ENCODE measurements at places on chromosomes 16 and 17.

GRCh38 chr16:11848842-11849241 lies 2.5 kb downstream of the RSL1D1 start:
- DNase-seq, result no peak

DNA sequence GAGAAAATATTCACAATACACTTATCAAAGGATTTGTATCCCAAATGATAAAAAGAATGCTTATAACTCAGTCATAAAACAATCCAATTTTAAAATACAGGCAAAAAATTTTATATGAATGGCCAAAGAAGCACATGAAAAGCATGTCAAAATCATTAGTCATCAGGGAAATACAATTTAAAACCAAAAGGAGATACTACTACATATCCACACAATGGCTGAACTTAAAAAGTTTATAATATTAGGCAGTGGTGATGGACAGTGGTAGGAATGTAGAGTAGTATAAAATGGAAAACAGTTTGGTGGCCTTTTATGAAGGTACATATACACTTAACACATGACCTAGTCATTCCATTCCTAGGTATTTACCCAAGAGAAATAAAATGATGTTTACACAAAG lies 12.2 kb downstream of the CMC2 start:
- no peak for DNase-seq

- no peak for DNase-seq
Observed at GRCh38 chr17:77072670-77073069, 68.1 kb upstream of the SEC14L1 start.

DNA sequence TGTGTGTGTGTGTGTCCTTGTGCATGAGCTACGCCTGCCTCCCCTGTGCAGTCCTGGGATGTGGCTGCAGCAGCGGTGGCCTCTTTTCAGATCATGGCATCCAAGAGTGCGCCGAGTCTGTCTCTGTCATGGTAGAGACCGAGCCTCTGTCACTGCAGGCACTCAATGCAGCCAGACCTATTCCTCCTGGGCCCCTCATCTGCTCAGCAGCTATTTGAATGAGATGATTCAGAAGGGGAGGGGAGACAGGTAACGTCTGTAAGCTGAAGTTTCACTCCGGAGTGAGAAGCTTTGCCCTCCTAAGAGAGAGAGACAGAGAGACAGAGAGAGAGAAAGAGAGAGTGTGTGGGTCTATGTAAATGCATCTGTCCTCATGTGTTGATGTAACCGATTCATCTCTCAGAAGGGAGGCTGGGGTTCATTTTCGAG lies 22.5 kb downstream of the STAT5A start:
- DNase-seq, result peak; percentile 26

- no peak for DNase-seq
Observed at GRCh38 chr17:8426094-8426720, 9.5 kb upstream of the NDEL1 start.

DNA sequence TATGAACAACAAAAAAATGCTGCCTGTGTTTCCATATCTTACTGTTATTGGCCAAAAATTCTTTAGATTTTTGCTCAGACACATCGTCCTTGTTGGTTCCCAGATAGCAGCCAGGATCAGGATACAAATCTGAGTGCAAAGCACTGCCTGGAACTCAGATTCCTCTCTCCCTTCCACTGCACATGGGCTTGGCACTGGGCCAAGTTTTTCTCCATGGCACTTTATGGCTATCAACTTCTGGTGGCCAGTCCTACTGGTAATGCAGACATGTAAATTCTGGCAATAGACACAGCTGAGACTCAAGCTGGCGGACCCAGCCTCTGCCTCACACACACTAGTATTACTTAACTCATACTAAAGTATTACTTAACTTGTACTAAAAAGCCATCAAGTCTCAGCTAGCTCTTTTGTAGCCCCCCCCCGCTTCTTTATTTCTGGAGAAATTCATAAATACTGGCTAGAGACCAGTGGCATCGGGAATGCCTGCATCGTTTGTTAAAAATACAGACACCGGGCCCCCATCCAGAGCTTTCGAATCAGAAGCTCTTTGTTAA lies 181.2 kb upstream of the COX10 start:
- no peak for DNase-seq

DNA sequence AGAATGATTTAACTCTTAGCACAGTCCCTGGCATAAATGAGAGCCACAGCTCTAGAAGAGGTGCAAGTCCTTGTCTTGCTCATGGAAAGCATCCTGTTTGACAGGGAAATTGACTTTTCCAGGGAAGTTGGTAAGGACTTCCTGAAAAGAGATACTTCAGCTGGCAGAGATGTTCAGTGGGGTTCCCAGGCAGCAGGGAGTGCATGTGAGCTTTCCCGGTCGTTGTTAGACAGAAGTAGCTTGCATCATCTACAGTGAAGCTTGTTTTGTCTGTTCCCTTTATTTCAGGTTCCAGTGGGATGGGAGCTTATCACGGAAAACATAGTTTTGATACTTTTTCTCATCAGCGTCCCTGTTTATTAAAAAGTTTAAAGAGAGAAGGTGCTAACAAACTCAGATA lies 22.9 kb downstream of the ALDH3A2 start:
- no peak for DNase-seq

DNA sequence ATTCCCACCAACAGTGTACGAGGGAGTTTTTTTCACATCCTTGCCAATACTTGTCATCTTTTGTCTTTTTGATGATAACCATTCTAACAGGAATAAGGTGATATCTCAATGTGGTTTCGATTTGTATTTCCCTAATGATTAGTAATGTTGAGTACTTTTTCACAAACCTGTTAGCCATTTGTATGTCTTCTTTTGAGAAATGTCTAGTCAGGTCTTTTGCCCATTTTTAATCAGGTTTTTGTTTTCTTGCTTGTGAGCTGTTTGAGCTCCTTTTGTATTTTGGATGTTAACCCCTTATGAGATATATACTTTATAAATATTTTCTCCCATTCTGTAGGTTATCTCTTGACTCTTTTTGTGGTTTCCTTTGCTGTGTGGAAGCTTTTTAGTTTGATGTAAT lies 1.9 kb upstream of the KRTAP4-5 start:
- DNase-seq, result no peak

DNA sequence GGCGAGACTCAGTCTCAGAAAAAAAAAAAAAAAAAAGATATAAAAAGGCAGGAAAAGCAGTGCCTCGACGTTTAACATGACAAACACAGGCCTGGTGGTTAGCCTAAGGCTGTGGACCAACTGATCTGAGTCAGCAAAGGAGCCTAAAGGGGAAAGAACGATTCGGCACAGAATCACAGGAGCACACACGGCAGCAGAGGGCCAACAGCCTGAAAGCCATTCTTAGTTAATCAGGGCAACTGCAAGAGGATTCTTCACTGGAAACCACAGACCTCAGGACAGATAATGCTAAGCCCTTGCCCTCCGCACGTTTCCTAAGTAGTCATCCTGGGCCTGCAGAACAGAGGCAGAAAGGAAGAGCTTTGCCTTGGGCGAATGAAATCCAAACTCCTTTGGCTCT lies 14.7 kb downstream of the TMEM11 start:
- no peak for DNase-seq

DNA sequence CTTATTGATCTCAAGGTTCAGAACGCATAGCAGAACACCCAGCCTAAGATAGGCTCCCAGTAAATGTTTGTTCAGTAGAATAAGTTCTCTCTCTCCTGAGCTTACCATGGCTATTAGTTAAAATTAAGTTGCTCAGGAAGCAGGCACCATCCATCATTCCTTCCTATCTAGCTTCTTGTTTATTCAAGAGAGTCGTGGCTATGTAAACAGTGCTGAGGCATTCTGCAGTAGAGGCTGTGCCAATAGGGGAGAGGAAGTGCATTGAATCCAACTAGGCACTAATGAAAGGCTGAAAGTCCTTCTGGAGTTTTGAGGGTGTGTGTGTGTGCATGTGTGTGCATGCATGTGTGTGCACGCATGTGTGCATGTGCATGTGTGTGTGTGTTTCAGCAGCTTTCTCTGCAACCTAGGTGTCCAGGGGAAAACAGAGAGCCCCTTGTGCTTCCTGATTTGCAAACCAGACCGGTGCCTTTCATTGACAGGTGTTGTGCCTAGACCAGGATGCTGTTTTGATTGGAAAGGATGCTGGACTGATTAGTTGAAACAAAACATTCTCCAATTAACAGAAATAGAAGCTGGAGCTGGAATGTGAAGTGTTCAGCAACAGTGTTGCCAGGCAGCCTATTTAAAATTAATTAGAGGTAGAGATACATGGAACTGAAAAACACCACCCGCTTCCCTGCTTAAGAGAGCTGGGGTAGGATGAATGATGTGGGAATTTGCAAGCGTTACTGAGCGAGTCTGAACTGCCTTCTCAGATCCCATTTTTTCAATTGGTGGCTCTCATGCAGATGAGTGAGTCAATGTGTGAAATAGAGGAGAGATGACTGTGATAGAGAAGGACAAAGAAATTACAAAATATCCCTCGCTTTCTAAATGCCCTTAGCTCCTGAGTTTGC lies 103.3 kb upstream of the CLEC3A start:
- no peak for DNase-seq

GRCh38 chr17:42878123-42878880 lies 22.3 kb upstream of the G6PC1 start:
- DNase-seq, result no peak

GRCh38 chr16:49462362-49462988 lies 88.9 kb downstream of the C16orf78 start:
- no peak for DNase-seq

DNA sequence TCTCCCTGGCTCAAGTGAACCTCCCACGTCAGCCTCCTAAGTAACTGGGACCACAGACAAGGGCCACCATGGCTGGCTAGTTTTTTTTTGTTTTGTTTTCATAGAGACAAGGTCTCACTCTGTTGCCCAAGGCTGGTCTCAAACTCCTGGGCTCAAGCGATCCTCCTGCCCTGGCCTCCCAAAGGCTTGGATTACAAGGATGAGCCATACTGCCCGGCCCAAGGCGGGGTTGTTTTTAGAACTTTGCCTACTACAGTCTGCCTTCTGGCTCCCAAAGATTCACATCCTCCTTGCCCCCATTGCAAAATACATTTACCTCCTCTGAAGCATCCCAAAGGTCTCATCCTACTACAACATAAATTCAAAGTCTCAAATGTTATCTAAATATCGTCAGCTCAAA lies 49.5 kb upstream of the PHOSPHO1 start:
- DNase-seq, result no peak
